Lung (tissue), 17 donors: ENCODE measurements at places on chromosomes 7 and 10. TPM values are rescaled to one million over a fixed set of nuclear protein-coding genes. Genes with fewer than 3 reads are reported as not detected.

INHBA gene
- total RNA-seq = 23.2 TPM

MMD2 gene
- total RNA-seq = not detected

MOSPD3 gene
- 13.2 TPM for total RNA-seq

ATOH7 gene
- not detected for total RNA-seq

DENND2A gene
- 32.4 TPM for total RNA-seq

NEUROG3 gene
- not detected for total RNA-seq

SEMA4G gene
- total RNA-seq = 7.4 TPM

GSDME gene
- total RNA-seq = 16.6 TPM

LIPJ gene
- total RNA-seq = not detected

FRMD4A gene
- total RNA-seq = 64.5 TPM

CALML3 gene
- not detected for total RNA-seq

CYP3A5 gene
- 11.0 TPM for total RNA-seq

PRLHR gene
- not detected for total RNA-seq

HTR7 gene
- total RNA-seq = 0.18 TPM

TUBAL3 gene
- 0.12 TPM for total RNA-seq

CRYGN gene
- 0.28 TPM for total RNA-seq

KIAA1549 gene
- 5.8 TPM for total RNA-seq

SSC4D gene
- 0.28 TPM for total RNA-seq

CTAGE8 gene
- total RNA-seq = 0.92 TPM

GIMAP7 gene
- total RNA-seq = 20.6 TPM

FAM180A gene
- 1.9 TPM for total RNA-seq

IL2RA gene
- total RNA-seq = 5.7 TPM

KCND2 gene
- total RNA-seq = 1.1 TPM

GIMAP4 gene
- 66.2 TPM for total RNA-seq

OPN1SW gene
- total RNA-seq = not detected

CUBN gene
- total RNA-seq = 5.1 TPM

WBP1L gene
- 47.6 TPM for total RNA-seq

AGK gene
- 24.3 TPM for total RNA-seq

TMEM178B gene
- total RNA-seq = 2.4 TPM

CDC14C gene
- not detected for total RNA-seq

VAX1 gene
- total RNA-seq = not detected

UNCX gene
- total RNA-seq = not detected

BLNK gene
- total RNA-seq = 7.8 TPM

NEUROD6 gene
- not detected for total RNA-seq
